ENCODE measurements at places on chromosomes 11 and 22. TPM values are rescaled to one million over a fixed set of nuclear protein-coding genes. Genes with fewer than 3 reads are reported as not detected.

CRYBB1 gene
- not detected for total RNA-seq

AMPD3 gene
- total RNA-seq: 24.7 TPM

DNA sequence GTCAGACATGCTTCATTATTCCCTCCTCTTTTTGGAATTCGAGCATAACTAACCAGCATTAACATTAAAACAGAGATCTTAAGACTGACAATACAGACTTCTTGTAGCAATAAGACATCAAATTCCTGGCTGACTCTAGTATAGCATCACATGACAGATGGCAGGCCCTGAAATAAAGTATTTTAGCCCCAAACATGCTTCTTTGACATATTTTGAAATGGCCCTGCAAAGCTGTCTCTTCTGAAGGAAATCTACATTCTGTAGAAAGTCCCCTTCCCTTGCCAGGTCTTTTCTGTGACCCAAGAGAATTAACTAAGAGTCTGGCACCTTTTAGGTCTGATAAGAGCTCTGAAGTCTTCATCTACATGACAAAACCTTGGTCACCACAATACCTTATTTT is 38.5 kb upstream of the GNAZ start:
- no peak for DNase-seq

- no peak for DNase-seq
Measured at GRCh38 chr11:75667255-75667830, 1.5 kb downstream of the MAP6 start.

GRCh38 chr22:49655168-49655812 is 172.4 kb downstream of the BRD1 start:
- DNase-seq: no peak

DNA sequence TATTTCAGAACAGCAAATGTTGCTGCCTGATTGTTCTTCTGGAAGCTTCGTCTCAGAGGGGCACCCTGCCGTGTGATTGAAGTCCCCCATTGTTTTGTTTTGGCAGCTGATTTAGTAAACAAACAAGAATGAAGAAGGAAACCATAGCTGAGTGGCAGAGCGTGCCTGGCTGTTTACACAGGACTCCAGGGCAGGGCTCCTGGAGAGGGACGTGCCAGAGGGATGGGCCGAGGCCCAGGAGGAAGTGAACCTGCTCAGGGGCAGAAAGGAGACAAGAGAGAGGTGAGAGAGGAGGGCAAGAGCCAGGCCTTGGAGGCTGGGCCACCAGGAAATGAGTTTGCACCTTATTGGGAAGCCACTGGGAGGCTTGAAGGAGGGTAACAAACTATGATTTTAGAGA is 85.5 kb upstream of the B3GAT1 start:
- peak; percentile 72 for DNase-seq

GRCh38 chr11:80414181-80415165 is 973.6 kb upstream of the TENM4 start:
- no peak for DNase-seq

DNA sequence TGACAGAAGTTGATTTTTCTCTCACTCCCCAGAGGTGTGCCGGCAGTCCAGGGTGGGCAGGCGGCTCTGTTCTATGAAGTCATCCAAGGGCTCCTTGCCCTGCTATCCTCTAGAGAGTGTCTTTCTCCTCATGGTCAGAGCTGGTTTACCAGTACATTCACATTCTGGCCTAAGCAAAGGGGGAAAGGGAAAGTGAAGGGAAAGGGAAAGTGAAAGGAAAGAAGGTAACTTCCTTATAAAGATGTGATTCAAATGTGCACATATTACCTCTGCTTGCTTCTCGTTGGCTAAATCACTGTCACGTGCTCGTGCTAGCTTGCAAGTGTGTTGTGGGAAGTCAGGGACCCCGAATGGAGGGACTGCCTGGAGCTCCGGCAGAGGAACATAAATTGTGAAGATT is 2.9 kb upstream of the HTATIP2 start:
- DNase-seq: no peak

DNA sequence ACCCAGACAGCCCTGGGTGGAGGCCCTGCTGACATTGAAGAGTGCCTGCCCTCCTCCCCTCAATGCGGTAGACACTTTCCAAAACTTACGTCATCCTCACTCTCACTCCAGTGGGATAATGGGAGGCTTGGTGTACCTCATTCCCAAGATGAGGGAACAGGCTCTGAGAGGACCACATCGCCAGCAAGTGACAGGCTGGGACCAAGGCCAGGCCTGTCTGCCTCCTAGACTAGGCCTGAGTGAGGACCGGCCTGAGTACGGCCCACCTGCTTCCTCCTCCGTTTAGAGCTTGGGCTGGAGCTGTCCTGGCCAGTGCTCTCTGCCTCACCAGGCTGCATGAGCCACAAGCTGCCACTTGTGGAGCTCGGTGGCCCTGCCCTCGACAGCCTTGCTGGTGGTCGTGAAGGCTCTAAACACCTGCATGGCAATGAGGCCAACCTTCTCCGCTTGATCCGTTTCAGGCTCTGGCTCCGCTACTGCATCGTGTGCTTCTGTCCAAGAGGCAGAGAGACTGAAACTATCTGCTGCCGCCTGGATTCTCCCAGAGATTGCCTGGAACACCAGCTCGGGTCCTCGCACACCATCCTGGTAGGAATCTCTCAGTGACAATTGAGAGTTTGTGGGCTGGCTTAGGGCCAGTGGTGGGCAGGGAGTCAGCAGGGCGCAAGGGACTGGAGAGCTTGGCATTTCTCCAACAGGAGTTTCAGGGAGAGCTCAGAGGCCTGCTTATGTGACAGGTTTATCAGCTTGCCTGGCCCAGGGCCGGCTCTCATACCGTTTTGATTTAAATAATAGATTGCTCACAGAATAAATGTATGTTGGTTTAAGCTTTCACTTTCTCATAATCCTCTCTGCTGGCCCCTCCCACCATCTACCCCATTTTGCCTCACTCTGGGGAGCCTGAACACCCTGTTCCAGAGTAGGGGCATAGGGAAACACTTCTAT is 9.4 kb downstream of the LRRC75B start:
- DNase-seq: no peak

YDJC gene
- 27.2 TPM for total RNA-seq

GRCh38 chr22:44496844-44497217 is 1.2 kb downstream of the RTL6 start:
- no peak for DNase-seq

PYGM gene
- total RNA-seq: 11.4 TPM

DNA sequence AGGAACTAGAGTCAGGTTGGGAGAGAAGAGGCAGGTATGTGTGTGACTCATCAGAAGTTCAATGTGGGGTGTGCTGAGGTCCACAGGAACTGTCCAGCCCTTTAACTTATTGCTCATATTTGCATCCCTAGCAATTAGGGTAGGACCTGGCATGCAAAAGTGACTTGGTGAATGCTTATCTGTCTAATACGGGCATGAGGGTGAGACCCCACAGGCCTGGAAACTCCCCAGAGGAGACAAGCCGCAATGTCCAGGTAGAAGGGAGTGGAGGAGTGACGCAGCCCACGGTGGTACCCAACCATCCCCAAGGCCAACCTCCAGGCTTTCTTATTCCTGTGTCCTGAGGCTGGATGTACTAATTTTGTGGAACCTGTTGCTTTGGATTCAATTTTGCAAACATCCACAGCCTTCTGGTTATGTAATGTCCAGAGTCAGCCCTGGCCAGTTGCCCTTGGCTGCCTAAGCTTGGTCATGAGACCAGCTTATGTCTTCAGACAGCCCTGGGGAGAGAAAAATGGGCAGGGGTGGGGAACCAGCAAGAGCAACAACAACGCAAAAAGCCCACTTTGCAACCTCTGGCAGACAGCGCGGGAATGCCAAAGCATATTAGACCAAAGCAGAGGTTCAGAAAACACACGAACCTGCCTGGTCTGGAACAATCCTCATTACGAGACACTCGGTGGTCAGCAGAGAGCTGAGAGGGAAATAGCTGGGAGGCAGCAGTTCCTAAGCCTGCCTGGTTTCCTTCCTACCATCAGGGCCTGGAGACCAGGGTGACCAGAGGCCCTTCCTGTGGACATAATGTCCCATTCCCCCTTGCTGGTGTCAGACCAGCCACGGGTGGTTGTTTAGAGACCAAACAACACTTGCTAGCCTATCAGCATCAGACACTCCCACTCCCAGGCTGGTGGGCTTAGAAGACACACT is 49.3 kb downstream of the TIMP3 start:
- DNase-seq: peak; percentile 80

P2RY6 gene
- 2.2 TPM for total RNA-seq

GRCh38 chr11:109960831-109961230 is 132.4 kb upstream of the ZC3H12C start:
- DNase-seq: peak; percentile 51

- DNase-seq: peak; percentile 41
Measured at GRCh38 chr11:1669546-1670218, 27.3 kb upstream of the KRTAP5-6 start.

TRPM5 gene
- 0.60 TPM for total RNA-seq

DNA sequence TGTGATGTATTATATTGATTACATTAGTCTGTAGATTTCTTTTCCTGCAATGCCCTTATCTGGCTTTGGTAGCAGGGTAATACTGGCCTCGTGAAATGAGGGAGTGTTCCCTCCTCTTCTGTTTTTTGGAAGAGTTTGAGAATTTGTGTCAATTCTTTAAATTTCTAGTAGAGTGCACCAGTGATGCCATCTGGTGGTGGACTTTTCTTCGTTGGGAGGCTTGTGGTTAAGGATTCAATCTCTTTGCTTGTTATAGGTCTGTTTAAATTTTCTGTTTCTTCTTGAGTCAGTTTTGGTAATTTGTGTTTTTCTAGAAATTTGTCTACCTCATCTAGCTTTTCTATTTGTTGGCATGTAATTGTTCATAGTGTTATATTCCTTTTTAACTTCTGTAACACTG is 18.9 kb downstream of the SHANK3 start:
- DNase-seq: no peak

KRTAP5-10 gene
- 2.9 TPM for total RNA-seq

FOLR1 gene
- total RNA-seq: 1.7 TPM

TMEM86A gene
- total RNA-seq: 4.6 TPM

UBQLNL gene
- total RNA-seq: 1.4 TPM

B3GAT3 gene
- total RNA-seq: 50.7 TPM

DNA sequence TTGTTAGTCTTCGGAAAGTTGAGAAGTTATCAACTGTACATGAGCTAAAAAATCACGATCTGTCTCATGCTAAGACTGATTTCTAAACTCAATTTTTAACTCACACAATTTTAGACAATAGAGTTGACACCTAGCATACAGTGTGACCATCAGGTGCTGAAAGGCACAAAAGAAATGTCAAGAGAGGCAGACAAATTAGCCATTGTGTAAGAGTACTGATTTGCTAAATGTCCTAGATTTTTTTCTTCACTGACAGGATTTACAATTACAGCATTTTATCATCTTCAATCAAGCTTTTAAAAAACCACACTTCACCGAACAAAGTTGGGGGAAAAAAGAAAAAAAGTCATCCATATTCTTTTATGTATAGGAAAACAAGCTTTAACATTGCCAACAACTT is 7.0 kb downstream of the LGR4 start:
- DNase-seq: no peak

CALCA gene
- total RNA-seq: not detected

DNA sequence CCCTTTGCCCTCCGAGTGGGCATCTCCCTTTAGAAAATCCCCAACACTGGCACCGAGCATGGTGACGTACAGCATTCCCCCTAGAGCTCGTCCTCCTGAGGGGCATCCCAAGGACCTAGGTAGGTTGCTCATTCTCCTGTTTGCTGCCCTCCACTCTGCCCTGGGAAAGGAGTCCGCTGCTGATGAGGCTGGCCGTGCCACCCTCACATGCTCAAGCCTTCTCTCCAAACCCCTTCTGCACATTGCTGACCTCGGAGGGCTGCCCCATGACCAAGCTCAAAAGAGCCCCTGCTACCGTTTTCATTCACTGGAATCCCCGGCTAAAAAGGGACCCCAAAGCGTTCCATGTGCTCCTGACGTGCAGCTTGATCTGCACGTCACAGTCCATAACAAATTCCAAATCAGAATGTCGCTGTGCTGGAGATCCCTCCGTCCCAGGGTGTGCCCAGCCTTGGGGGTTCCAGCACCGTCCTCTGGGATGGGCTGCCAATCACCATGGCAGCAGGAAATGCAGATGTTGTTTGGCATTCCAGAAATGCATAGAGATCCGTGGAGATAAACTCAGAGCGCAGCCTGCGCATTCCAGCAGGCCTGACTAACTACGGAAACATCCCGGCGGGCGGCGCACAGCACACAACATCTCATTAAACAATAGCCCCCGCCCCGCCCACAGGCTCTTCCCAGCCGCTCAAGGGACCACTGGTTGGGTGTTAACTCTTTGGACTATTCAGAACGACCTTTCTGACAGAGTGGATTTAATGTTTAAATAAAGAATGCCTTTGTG is 26.3 kb upstream of the GNB1L start:
- DNase-seq: no peak

GRCh38 chr11:65500387-65501185 is 1.7 kb downstream of the MALAT1 start:
- no peak for DNase-seq

DNA sequence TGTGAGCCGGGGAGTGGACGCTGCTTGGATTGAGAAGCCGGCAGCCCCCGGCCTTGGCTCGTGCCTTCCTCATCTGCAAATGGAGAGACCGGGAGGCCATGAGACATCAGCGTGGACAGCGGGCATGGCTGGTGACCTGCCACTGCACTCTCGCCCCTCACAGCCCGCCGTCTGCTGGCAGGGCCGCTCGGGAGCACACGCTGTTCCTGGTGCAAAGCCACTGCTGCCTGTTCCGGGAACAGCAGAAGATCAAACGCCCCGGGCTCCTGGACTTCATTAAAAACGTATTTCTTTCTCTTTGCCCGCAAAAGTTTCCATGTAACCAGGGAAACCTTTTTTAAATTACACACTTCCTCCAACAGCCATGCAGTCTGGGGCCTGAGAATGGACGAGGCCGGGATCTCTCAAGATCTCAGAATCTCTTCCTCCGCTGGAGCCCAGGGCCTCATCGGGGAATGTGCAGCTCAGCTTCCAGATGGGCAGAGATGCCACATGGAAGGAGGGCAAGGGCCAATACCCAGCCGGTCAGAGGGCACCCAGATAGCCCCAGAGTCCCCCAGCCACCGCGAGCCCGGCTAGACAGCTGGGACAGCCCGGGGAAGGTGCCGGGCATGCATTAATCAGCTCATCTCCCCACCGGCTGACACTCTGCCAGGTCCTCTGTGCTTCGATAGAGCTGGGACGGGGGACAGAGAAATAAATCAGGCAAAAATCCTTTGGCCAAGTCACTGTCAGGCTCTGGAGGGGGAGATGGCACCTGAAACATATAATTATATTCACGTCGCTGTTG is 62.8 kb upstream of the PRR5 start:
- DNase-seq: no peak

PARVG gene
- 13.5 TPM for total RNA-seq

DNA sequence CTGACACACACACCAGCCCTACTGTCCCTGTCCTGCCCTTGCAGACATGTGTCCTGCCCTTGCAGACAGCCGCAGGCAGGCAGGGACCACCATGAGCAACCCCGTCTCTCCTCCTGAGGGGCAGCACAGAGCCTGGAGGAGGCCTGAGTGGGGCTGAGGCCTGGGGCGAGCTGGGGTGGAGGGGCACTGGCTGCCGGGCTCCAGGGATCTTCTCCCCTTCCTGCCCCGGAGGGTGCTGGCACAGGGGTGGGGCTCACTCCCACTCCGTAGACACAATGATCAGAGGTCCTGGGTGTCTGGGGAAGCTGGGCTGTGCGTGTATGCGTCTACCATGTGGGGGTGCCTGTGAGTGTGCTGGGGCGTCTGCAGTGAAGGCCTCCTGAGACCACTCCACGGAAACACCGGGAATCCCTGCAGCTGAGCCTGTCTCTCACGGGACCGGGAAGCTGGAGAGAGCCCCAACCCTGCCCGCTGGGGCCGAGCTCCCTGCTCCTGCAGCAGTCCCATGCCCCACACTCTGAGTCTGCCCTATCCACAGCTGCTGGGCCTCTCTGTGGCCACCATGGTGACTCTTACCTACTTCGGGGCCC is 588 bp downstream of the TSPAN32 start:
- DNase-seq: no peak

GRCh38 chr11:65382804-65383368 is 440 bp upstream of the SLC25A45 start:
- DNase-seq: no peak

AP2A2 gene
- 100 TPM for total RNA-seq

UPB1 gene
- 0.26 TPM for total RNA-seq

Data from ureter (tissue), 1 donor.